ENCODE measurements at places on chromosomes 2 and 18. TPM values are rescaled to one million over a fixed set of nuclear protein-coding genes. Genes with fewer than 3 reads are reported as not detected.

GRCh38 chr18:23838801-23839366 lies 149.6 kb downstream of the LAMA3 start:
- DNase-seq = peak; percentile 26

DOK1 gene
- total RNA-seq = 12.8 TPM

GRCh38 chr2:40487602-40488001 lies 35.7 kb upstream of the SLC8A1 start:
- DNase-seq = peak; percentile 66

- DNase-seq = no peak
These were observed 655.9 kb downstream of the DCC start for GRCh38 chr18:52995875-52996274.

- no peak for DNase-seq
These were observed 255.5 kb downstream of the CDH2 start for GRCh38 chr18:27921392-27921791.

DNA sequence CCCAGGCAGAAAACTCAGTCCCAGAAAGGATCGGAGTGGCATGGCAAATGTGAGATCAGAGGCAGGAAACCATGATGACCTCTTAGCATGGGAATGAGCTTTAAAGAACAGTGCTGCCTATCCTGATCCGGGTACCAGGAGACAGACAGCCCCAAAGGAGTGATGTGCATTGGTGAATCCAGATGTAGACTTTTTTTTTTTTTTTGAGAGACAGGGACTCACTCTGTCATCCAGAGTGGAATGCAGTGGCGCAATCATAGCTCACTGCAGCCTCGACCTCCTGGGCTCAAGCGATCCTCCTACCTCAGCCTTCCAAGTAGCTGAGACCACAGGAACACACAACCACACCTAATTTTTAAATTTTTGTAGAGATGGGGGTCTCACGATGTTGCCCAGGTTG lies 122.7 kb downstream of the VAPA start:
- no peak for DNase-seq

CD28 gene
- not detected for total RNA-seq

DNA sequence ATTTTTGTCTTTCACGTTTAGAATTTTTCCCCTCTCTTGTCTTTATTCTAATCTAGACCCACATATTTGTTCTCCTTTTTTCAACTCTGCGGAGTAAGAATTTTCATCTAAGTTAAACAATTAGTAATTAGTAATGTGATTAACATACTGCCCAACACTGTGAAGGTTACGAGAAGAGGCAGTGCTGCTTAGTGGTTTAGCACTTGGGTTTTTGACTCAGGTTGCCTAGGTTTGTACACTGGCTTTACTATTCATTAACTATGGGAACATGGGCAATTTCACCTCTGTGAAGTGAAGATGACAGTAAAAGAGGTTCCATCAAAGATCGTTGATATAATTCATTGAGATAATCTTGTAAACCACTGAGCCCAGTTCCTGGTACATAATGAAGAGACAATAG lies 82.2 kb upstream of the PNPT1 start:
- no peak for DNase-seq

DNA sequence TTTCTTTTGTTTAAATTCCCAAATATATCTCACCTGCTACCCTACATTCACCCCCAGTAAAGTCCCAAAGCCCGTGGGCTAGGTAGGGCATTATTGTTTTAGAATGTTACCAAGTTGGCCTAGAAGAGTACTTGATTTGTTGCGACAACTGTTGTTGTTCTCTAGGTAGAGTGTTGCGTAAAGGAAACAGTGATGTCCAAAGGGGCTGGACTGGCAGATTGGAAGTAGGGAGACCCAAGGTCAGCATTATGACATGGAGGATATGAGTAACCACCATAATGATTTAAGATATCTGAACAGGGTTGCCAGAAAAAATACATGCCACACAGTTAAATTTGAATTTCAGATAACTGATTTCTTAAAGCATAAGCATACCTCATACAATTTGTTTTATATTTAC lies 39.2 kb downstream of the SCN1A start:
- peak; percentile 92 for DNase-seq

LANCL1 gene
- total RNA-seq = 58.8 TPM

- no peak for DNase-seq
These were observed 4.6 kb downstream of the CHST10 start for GRCh38 chr2:100412881-100413321.

All from cardiac muscle cell (in vitro differentiated cells and primary cell).